ENCODE measurements at places on chromosomes 6 and 20.
A peak's percentile ranks its signal among the peaks of the same experiment; 100 is the strongest.

- DNase-seq, result no peak
These were observed 66.4 kb upstream of the THBS2 start for GRCh38 chr6:169320013-169320412.

GRCh38 chr20:16708602-16709001 is 21.2 kb upstream of the SNRPB2 start:
- DNase-seq, result peak; percentile 83

DNA sequence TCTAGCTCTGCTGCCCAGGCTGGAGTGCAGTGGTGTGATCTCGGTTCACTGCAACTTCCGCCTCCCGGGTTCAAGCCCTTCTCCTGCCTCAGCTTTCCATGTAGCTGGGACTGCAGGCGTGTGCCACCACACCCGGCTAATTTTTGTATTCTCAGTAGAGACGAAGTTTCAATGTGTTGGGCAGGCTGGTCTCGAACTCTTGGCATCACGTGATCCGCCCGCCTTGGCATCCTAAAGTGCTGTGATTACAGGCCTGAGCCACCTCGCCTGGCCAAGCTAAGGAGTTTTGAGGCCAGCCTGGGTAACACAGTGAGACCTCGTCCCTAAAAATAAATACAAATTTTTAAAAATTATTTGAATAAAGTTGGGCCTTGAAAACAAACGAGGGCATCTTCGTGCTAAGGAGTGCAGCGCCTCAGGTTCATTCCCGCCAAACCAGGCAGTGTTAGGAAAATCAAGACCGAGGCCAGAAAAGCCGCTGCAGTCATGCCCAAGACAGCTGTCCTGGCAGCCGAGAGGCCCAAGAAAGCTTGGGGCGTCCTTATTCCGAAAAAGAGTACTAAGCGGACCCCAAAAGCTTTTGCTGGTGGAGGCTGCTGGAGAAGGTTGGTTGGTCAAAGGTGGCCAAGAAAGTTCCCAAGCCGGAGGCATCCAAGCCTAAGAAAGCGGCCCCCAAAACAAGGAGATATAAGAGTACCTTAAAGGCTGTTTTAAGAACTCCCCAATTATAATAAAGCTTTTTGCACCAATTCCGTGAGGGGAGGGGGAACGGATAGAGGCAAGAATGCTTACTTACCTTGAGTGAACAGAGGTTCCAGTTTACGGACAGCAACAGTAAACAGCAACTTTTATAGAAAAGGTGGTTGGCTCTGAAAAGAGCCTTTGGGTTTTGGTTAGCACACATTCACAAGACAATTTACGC is 109.0 kb downstream of the HFE start:
- peak; percentile 67 for DNase-seq

- no peak for DNase-seq
These were observed 20.1 kb upstream of the RNGTT start for GRCh38 chr6:88983532-88983931.

- no peak for DNase-seq
These were observed 117.0 kb downstream of the NFATC2 start for GRCh38 chr20:51425347-51426106.

DNA sequence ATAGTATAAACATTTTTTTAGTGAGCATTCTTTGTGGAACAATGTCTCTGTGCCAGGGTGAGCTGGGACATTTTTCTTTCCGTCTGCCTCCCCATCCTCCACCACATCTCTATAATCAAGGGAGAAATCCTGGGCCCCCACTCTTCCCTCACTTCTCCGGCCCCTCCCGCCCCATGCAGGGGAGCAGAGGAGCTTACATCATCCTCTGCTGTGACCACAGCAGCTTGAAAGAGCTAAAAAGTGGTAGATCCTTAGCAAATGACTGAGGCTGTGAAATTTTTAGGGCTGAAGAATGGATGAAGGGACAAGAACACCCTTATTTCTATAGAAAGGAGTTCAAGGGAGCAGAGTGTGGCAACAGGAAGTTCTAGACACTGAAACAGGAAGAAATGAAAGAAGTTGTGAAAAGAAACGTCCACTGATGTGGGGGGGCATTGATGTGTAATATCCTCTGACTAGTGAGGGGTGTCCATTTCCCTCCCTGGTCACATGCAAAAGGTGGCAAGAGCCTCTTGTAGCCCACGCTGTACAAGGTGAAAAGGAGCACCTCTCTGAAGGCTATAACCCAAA is 380.3 kb upstream of the JARID2 start:
- no peak for DNase-seq

DNA sequence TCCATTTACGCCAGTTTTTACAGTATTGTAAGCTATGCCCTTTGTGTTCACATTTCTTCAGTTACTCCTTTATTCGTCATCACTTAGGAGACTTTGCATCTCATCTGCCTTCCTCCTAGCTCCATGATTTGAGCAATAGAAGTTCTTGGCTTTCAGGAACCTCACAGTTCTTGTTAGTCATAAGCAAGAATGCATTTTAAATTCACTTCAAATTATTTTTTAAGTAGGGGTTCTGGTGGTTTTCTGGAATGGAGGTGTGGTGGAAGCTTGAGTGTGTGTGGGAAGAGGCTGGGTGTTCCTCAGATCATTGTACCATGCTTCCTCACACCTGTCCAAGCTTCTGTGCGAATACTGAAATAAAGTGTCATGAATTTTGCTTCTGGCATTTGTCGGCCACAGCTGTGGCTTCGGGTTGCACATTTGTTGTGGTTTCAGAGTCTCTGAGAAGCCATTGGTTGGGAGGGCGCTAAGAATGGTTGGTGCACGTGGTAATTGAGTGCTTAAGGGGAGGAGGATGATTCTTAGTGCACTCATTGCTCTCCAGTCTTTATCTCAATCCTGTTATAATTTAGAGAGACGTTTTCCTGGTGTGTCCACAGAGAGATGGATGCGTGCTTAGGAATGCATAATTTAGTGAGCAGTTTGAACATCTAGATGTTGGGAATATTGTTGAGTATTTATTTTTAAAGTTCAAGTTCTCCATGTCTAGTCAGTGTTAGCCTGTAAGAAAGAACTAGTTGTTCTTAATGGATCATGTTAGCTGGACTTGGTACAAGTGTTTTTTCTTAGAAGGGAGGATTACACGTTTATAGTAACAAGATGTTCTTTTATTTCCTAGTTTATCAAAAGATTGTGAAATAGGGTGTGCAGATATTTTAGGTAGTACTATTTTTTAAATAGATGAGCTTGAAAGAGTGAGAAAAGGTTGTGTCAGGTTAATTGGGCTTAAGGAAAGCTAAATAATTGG is 31.9 kb downstream of the FOXO3 start:
- no peak for DNase-seq

GRCh38 chr6:4728926-4729325 is 47.3 kb upstream of the CDYL start:
- DNase-seq, result no peak

DNA sequence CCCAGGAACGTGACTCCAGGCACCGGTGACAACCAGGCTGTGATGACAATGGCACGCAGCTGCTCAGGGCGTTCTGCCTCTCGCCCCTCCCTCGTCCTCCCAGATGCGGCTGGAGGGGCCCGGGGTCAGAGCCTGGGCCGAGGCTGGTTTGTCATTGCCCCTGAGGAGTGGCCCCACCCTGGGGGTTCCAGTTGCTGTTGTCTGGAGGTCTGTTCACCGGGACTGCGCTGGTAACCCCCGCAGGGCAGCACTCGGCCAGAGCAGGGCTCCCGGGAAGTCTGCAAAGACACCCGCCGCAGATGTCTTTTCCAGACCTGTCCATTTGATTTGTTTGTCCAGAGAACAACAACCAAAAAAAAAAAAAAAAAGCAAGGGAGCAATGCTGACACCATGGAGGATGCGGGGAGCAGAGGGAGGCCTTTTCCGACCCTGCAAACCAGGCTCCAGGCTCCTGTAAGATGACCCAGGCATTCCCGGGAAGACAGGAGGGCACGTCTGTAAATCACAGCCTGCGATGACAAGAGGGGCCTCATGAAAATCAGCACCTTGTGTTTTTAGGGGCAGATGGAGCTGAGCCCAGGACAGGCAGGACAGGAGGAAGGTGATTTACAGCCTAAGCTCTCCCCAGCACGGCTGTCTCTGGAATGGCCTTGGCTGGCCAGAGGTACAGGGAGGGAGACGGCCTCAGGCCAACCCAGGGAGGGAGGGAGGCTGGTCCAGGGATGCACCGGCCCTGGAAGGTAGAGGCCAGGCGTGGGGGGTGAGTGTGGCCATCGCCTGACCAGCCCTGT is 189.3 kb downstream of the ERMARD start:
- DNase-seq, result no peak

DNA sequence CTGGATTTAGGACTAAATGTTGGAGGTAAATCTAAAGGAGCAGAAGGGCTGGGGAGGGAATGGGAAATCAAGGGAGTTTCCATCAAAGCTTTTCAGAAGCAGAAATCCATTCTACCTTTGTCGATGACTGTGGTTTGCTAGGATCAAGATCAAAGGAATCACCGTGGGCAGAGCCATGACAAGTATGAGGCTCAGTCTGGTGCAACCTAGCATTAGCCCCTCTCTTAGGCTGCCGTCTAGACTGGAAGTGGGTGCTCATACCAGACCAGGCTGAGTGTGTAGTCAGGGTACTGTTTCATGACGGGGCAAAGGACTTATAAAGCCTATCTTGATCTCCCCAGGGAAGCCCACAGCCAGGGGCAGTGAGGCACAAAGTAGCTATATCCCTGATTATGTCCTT is 120.5 kb downstream of the BMP2 start:
- no peak for DNase-seq

- no peak for DNase-seq
These were observed 78.7 kb upstream of the LOC128125822 start for GRCh38 chr6:63493557-63493956.

DNA sequence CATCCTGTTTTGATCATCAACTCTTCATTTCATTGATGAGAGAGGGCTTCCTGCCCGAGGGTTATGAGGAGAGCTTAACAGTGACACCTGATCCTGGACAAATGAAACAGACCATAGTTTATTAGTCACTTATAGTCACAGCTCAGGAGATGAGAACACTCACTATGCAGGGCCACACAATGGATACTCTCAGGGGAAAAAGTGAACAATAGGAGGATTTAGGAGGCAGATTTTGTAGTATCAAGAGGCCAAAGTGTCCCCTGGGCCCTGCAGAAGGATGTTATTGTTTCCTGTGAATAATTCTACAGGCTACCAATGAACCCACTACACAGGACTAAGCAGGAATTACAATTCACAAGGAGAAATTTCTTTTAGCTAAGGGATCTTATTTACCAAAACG is 772.8 kb upstream of the MAN1A1 start:
- no peak for DNase-seq

- no peak for DNase-seq
These were observed 332 bp downstream of the GRIK2 start for GRCh38 chr6:101393829-101394251.

DNA sequence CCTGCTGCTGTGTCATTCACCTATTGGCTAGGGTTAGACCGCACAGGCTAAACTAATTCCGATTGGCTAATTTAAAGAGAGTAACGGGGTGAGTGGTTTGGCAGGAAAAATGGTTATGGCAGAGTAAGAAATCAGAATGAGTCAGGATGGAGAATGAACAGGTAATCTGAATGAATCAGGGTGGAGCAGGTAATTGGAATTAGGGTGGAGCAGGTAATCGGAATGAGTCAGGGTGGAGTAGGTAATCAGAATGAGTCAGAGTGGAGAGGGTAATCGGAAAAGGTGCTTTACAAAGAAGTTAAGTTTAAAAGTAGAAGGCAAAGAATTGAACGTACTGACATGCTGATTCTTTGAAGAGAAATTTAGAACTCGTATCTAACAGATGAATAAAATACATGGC is 11.7 kb downstream of the SLC35A1 start:
- no peak for DNase-seq

- DNase-seq, result no peak
These were observed 57.0 kb upstream of the GNRH2 start for GRCh38 chr20:2986466-2986865.

DNA sequence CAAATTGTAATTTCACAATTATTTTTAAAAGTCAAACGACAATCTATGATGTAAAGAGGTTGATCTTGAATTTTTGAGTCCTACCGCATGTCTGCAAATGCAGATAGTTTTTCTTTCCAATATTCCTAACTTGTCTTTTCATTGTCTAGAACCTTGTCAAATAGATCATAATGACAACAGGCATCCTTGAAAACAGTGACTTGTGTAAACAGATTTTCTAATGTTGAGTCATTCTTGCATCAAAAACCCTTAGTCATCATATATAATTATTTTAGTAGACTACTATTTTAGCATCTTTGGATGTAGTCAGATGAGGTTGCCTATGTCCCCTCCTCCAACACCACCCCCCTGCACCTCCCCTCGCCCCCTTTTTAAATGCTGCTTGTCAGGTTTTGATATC is 43.8 kb downstream of the BMP6 start:
- no peak for DNase-seq

DNA sequence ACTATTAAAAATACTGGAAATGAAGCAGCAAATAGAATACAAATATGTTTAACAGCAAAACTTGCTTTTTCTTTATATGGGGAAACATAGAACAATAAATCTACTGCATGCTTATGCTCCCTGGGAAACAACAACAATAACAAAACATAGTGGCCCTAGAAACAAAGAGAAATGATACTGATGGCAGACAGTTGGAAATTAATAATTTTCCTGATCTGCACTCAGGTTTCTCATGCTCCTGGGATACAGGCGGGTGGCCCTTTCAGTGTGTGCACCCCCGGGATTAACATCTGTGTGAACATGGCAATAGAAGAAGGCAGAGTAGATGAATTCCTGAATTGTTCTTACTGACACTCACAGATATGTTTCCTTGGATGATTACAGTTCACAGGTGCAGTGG is 209.2 kb upstream of the TBX18 start:
- no peak for DNase-seq

DNA sequence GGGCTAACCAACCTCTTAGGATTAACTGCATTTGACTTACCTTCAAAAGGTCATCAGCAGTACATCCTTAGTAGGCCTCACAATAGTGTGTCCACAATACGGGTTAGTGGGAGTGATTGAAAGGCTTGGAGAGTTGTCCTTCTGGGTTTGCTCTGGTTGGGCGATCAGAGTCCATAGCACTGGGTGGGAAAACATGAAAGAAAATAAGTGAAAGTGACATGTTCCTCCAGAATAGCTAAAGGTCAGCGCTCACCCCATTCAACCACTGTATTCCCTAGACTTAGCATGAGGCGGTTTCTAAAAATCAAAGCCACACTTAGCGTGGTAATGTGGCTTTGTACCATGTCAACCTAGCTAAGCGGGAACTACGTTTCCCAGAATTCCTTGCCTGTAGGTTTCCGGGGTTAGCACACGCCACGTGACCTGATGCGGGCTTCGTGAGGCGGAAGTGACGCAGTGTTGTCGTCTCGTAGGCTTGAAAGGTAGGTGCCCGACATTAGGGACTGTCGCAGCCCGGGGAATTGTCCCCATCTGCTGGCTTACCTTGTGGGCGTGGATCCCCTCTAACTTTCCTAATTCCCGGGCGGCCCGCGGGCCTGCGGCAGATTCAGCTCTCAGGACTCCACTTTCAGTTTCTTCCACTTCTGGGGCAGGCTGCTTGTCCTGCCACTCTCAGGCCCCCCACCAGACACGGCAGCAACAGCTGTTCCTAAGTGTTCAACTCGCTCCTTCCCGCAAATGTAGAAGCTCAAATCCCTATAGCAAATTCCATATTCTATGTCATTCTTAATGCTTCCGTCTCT is 19.8 kb upstream of the SCP2D1 start:
- DNase-seq, result peak; percentile 93
